ENCODE measurements at places on chromosomes 1 and 21. TPM values are rescaled to one million over a fixed set of nuclear protein-coding genes. Genes with fewer than 3 reads are reported as not detected.

Gene TACSTD2
- 102 TPM for total RNA-seq

Gene MAGI3
- 31.6 TPM for total RNA-seq

Gene C8A
- not detected for total RNA-seq

Gene PDPN
- total RNA-seq, result 9.1 TPM

Gene AMY1B
- total RNA-seq, result not detected

Gene RAB3B
- 3.7 TPM for total RNA-seq

Gene KMO
- total RNA-seq, result 7.8 TPM
